Substantia nigra (tissue), 51 donors: ENCODE measurements at places on chromosomes 11 and 22.
A peak's percentile ranks its signal among the peaks of the same experiment; 100 is the strongest.

GRCh38 chr22:29393019-29393608 is 4.7 kb upstream of the AP1B1 start:
- DNase-seq: no peak

DNA sequence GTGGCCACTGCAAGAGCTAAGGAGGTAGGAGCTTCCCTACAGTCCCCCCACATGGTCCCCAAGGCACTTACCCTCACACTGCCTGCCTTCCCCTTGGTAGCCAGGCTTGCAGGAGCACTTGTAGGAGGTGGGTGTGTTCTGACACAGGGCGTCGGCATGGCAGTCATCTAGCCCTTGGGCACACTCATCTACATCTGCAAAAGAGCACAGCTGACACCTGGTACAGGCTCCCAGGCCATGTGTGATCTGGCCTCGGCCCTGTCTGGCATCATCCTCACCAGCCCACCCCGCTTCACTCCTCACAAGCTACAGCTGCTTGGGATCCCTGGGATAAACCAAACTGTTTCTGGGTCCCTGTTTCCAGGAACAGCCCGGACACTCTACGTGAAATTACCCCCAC is 1.8 kb downstream of the SCUBE2 start:
- DNase-seq: no peak

DNA sequence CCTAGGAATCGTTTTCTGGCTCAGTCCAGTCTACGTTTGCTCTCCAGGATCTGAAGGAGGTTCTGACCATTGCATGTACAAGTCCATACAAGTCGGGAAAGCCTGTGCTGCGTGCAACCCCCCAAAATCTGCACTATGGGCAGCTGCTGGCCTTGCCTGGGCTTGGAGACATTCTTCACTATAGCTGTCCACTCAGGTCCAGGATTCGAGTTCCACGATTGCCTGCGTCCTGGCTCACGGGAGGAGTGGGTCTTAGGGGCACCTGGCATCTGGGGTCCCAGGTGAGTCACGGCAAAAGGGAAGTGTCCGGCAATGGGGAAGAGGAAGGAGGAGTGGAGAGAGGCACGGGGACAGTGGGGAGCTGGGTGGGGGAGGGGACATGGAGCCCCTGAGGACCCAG is 563.0 kb downstream of the BRD1 start:
- no peak for DNase-seq

GRCh38 chr11:74559110-74559933 is 33.1 kb upstream of the POLD3 start:
- DNase-seq: no peak

DNA sequence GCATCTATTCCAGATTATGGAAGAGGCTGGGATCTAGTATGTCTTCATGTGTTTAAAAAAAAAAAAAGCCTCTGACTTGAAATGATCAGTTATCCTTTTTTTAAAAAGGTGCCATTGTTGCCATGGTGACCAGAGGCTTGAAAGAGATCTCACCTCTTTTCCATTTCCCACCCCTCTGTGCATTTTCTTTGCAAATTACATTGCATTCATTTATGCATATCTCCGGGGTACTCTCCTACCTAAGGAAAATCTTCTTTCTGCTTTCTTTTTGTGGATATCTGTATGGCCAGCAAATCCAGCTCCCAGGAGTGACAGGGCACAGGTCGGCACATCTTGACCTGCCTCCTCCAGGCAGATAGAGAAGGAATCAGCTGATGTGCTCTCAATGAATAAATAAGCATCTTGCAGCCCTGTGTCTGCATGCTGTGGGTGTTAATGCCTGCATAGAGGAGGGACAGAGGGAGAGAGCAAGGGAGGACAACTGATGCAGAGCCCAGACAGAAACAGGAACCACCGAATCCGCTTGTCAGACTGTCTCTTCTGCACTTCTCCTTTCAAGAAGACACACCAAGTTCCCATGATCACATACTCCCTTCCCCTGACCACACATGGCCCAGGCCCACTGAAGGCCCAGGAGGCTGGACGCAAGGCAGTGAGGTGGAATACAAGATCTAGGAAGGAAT is 50.9 kb downstream of the CWC15 start:
- DNase-seq: no peak

DNA sequence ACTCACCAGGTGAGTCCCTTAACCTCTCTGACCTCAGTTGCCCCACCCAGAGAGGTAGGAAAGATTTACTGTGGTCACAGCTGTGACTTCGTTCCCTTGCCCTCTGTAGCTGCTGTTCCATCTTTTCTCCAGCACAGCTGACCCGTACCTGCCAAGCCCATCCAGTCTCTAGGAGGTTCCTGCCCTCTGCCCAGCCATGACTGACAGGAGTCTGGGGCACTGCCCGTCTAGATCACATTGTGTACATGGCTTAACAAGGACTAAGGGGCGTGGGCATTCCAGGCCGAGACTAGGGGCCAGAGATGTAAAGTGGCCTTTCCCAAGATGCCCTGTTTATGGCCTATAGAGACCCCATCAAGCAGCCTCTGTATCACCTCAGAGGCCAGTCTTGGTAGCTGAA is 132.0 kb downstream of the PARVA start:
- DNase-seq: no peak

- DNase-seq: no peak
These were observed 38.7 kb upstream of the TSKU start for GRCh38 chr11:76744186-76745043.

DNA sequence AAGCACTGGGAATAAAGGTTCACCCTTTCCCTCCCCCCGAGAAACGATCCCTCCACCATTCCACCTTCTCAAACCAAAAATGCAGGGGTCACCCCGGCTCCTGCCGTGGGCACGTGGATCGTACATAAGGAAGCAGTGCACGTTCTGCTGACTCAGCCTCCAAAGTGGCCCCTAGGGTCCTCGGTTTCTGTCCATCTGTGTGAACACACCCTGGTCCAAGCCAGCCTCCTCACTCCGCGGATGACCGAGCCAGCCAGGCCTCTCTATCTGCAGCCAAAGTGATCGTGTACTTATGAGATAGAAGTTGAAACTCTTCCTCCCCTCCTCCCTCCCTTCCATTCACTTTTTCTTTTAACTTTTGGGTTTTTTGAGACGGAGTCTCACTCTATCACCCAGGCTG is 16.2 kb downstream of the C11orf24 start:
- DNase-seq: no peak

GRCh38 chr11:46342239-46342638 is 5.0 kb upstream of the DGKZ start:
- no peak for DNase-seq

DNA sequence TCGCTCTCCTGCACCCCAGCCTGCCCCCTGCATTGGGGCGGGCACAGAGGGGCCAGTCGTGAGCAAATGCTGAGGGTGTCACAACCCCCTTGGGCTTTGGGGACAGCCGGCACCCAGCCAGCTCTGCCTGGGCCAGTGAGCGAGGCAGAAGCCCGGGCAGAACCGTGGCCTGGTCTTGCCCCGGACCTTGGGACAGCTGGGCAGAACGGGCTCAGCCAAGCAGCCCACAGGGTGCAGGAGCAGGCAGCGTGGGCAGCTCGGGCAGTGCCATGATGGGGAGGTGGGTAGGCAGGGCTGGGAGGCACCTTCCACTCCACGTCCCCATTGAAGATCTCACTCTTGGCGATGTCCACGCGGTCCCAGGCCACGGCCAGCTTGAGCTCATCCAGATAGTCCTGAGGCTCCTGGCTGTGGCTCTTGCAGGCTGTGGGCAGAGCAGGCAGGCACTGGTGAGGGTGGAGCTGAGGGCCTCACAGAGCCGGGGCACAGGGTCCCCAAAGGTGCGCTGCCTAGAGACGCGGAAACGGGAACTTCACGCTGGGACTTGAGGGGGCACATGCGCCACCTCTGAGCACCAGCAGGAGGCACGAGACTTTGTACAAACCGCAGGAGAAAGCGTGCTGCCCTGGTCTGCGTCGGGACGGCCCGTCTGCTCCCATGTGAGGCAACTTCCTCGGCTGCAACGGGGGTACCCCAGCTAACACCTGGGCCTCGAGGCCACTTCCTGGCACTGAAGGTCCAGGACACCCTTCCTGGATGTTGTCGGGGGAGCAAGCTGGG is 15.2 kb downstream of the TSSC4 start:
- DNase-seq: no peak

- no peak for DNase-seq
These were observed 84.8 kb downstream of the ADAMTS15 start for GRCh38 chr11:130533113-130533798.

GRCh38 chr11:119975561-119976152 is 162.3 kb downstream of the TRIM29 start:
- DNase-seq: peak; percentile 67

GRCh38 chr11:22426915-22427314 is 88.7 kb downstream of the SLC17A6 start:
- DNase-seq: no peak

DNA sequence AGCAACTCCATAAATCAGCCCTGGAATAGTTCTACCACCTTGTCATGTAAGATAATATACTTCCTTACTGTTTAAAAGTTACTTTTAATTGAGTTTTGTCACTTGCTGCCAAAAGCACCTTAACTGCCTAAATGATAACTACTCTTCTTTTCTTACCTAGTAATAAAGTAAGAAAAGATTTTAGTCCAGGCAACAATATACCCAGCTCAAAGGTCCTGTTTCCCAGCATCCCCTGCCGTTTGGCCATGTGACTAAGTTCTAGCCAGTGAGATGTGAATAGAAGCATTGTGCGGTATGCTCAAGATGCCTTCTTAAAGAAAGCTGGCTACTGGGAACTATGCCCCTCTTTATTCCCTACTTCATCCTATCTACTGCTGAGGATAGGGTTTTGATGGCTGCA is 39.4 kb upstream of the CCDC34 start:
- DNase-seq: no peak

- DNase-seq: no peak
These were observed 14.0 kb upstream of the EHD1 start for GRCh38 chr11:64892411-64892831.

DNA sequence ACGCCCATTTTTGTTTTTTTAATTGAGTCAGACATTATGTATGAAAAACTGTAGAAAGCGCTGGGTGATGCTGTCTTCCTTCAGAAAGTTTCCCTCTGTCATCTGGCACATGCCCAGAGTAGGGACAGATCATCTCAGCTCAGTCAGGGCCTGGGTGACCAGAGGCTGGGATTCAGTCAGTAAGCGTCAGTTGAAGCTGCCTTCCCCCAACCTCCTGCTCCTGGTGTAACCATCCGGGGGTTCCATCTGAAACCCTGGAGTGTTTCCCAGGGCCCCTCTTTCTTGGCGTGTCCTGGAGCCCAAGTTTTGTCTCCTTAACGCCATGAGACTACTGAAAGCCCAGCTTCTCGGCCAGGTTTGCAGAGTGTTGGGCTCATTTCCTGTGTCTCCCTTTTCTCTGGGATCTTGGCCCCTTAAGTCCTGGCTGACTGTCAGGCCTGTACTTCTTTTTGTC is 10.7 kb downstream of the PPFIA1 start:
- no peak for DNase-seq

DNA sequence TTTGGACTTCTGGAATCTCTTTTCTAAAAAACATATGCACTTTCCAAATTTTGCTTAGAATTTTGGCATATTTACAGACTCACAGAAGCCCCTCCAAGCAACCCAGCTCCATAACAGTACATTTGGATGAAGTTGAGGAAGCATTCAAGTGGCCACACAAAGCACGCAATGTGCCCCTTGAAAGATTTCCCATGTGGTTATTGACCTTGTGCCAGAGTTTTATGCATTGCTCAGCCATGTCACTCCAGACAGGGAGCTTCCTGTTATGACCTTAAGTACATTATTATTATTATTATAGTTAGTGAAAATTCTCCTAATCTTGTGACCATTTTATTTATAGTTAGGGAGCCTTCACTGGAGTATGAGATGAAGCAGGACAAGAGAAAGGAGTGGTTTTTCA is 35.0 kb upstream of the BDNF start:
- DNase-seq: no peak

GRCh38 chr11:45451766-45452440 is 165.8 kb upstream of the SYT13 start:
- no peak for DNase-seq

- no peak for DNase-seq
These were observed 28.1 kb upstream of the LDHA start for GRCh38 chr11:18366286-18366685.

DNA sequence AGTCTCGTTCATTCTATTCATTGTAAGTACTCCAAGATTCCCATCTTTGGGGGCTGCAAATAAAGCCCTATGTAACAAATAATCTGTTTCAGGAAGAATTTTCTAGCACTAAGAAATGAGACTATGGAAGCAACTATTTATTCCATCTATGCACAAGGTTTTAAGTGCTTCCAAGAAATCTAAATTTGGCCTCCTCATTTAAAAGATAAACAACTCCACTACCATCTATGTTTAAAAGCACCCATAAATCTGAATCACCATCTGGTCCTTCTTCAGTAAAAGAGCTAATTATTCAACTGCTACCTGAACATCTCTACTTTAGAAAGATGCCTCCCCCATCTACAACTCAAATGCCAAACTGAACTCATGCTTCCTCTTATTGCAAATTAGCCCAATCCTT is 547.3 kb upstream of the LRRC4C start:
- no peak for DNase-seq

- peak; percentile 38 for DNase-seq
These were observed 34.4 kb upstream of the TRIM29 start for GRCh38 chr11:120172054-120172911.

- no peak for DNase-seq
These were observed 68.5 kb upstream of the OPCML start for GRCh38 chr11:133600786-133601185.

DNA sequence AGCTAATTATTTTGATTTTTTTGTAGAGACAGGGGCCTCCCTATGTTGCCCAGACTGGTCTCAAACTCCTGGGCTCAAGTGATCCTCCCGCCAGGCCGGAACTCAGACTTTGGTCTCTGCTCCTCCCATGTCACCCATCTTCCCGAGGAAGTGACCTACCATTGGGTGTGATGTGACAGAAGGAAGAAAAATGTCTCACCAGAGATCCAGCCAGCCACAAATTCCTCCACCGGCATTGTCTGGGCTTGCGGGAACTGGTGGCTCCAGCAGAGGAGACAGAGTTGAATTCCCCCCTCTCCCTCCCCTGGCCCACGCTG is 772 bp downstream of the SLC25A45 start:
- no peak for DNase-seq

DNA sequence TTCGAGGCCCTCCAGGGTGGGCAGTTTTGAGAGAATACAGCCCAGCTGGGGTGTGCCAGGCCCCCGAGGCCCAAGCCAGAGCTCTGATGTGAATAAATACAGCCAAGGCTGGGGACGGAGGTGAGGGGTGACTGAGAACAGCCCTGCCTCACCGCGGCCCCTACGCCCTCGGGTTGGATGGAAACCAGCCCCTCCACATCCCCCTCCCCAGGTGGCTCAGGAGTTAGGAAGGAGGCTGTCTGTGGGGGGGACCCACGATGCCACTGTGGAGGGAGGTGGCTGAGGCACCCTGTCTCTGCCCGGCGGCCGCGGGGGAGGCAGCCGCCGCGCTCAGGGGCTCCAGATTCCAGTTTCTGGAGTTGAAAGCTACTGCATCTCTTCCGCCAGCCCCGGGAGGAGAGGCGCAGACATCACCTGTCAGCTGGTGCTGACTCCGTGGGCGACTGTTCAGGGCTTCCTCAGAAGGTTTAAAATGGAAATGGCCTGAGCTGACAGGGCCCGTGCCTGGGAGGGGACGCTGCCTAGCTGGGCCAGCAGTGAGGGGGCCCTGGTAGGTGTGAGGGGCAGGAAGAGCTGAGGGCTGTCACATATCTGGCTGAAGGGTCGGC is 1.4 kb downstream of the FLRT1 start:
- no peak for DNase-seq
